ENCODE measurements at places on chromosomes 7 and 10.

DNA sequence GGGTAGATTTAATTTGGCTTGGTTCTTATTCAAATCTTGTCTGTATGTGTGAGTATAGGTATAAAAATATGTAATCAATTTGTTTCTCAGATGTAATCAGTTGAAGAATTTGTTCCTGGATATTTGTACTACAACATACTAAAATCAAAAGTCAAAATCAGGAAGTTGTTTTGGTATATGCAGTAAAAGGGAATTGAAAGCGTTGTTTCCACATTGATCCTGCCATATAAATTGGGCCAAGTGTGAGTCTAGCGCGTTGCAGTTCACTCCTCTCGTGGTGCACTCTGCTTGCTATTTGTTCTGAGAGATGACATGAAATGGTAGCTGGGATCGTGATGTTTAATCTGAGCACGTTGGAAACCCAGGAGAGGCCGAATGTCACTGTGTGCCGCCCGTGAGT lies 55.9 kb downstream of the SHH start:
- no peak for DNase-seq

- DNase-seq: no peak
Observed at GRCh38 chr10:69728335-69728870, 73.3 kb upstream of the COL13A1 start.

GRCh38 chr10:340646-341045 lies 205.4 kb downstream of the ZMYND11 start:
- no peak for DNase-seq

DNA sequence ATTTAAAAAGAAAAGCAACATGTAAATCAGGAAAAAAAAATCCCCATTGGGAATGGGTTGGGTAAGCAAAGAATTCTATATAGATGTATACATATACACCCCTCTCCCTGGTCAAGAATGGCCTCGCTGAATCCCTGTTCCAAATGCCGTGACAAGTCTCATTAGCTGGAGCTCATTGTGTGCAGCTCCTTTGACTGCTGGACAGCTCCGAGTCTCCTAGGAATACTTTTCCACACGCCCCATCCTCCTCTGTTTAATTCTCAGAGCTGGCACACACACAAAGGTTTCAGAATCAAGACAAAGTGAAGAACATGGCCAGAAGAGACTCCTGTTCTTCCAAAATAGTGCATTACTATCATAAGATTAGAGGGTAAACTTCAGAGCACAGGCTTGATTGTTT lies 130.9 kb upstream of the MKLN1 start:
- DNase-seq: no peak

DNA sequence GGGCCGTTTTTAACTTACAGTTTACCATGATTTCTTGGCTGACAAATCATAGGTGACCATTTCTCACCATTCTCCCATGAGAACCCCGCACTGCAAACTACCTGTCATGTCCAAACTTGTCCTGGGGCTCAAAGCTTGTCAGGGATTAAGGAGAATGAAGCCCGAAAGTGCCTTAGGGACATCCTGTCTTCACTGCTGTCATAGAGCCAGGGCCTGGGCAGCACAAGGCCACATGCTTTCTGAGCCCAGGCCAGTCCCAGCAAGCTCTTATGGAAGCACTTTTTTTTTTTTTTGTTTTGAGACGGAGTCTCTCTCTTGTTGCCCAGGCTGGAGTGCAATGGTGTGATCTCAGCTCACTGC lies 33.9 kb downstream of the CCM2 start:
- DNase-seq: no peak

GRCh38 chr10:63390521-63390920 lies 75.3 kb downstream of the JMJD1C start:
- DNase-seq: no peak

DNA sequence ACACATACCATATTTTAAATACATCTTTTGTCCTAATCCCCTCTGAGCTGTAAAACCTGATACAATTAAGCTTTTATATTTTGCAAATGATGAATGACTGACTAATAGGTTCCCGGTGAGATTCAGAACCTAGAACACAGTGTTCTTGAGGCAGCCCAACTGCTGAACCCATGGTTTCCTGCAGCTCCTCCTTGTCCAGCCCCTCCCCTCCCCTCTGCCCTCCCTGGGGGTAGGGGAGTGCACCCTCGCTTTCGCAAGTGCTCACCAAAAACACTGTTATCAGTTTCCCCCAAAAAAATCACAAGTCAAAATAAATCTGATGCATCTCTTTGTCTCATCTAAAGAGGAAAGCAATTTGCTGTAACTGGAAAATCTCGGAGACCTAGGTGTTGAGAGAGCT lies 602.8 kb downstream of the KCNMA1 start:
- DNase-seq: no peak

DNA sequence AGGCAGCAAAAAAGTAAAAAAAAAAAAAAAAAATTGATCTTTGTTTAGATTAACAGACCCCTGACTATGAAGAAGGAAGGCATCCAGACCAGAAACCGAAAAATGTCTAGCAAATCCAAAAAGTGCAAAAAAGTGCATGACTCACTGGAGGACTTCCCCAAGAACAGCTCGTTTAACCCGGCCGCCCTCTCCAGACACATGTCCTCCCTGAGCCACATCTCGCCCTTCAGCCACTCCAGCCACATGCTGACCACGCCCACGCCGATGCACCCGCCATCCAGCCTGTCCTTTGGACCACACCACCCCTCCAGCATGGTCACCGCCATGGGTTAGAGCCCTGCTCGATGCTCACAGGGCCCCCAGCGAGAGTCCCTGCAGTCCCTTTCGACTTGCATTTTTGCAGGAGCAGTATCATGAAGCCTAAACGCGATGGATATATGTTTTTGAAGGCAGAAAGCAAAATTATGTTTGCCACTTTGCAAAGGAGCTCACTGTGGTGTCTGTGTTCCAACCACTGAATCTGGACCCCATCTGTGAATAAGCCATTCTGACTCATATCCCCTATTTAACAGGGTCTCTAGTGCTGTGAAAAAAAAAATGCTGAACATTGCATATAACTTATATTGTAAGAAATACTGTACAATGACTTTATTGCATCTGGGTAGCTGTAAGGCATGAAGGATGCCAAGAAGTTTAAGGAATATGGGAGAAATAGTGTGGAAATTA lies 19.4 kb downstream of the GATA3 start:
- no peak for DNase-seq

GRCh38 chr7:1563981-1564602 lies 5.7 kb downstream of the PSMG3 start:
- DNase-seq: no peak

- DNase-seq: no peak
Observed at GRCh38 chr10:86041116-86041515, 325.5 kb downstream of the GRID1 start.

GRCh38 chr10:107611115-107611514 lies 446.6 kb upstream of the SORCS1 start:
- DNase-seq: no peak

GRCh38 chr7:139066315-139066714 lies 30.5 kb upstream of the ZC3HAV1L start:
- DNase-seq: no peak

DNA sequence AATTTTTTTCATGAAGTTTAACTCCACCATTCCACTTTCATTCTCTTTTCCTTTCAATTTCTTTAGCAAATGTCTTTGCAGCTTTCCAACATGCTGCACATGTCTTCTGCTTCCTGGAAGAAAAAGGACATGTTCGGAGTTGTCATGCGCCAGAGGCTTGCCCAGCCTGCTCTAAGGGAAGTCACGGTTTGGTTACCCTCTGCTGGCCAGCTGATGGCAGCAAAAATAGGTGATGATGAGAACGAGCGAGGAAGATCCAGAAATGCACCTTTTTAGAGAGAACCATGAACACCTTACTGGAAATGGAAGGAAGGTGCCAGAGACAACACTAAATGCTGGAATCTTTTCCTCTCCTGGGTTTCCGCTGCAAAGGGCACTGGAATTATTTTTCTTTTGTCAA lies 4.9 kb upstream of the ZSCAN21 start:
- DNase-seq: no peak

DNA sequence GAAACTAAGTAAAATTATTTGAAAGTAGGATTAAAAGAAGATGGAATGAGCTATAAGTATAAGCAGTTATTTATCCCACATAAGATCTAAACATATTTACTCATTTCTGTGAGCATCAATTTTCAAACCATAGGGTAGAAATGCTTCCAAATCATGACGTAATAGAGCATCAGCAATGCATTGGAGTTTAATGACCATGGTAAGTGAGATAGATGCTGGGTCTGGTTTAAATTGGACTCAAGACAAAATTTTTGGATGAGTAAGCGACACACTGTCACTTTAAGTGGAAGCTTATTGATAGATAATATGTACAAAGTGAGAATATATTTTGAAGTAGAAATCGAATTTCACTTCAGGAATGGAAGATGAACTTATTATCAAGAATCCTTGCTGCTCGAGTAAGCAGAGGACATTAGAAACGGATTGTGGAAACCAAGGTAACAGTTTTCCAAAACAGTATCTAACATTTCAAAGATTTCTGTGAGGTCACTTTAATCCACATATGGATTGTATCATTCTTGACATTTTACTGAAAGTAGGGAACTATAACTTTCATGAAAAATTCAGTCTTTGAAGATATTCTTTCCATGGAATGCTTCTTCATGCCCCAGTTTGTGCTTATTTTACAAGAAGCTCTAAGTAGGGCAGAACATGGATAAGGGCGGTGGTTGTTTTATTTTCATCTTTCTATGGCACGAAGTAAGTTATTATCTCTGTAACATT lies 85.8 kb downstream of the AGMO start:
- DNase-seq: no peak

GRCh38 chr10:111148025-111148424 lies 71.2 kb downstream of the ADRA2A start:
- DNase-seq: no peak

- DNase-seq: no peak
Observed at GRCh38 chr7:2943851-2944601, 99.6 kb downstream of the CARD11 start.

DNA sequence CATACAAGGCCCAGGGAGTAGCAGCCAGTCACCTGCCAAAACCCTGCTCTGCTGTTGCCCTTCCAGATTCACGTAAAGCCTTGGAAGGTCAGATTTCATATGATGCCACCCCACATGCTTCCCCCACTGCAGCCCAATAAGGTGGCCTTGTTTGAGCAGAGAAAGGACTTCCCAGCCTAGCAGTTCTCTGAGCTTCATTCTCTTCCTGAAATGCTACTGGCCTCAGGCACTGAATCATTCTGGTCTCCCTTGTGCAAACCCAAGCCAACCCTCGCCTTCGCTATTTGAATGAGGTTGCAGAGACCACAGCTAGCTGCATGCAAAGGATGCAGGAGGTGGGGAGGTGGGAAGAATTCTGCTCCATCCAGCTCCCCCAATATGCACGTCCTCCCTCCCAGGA lies 60.3 kb upstream of the PLXNA4 start:
- no peak for DNase-seq

- no peak for DNase-seq
Observed at GRCh38 chr10:110827875-110828274, 43.9 kb upstream of the PDCD4 start.

DNA sequence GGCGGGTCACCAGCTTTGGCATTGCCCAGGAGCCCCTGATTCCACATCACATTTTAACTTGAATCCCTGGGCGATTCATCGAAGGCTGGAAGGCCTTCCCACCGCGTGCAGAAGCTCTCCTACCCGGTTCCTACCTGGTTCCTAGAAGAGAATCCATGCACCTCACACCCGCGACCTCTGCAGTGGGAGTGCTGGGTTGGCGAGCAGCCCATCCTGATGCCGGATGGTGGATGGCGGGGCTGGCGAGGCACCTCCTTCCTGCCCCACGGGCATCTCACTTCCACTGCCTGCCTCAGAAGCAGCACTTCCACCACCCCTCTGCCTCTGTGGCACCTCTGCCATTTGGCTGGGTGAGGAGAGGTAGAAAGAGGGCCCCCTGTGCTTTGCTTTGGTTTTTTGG lies 32.0 kb downstream of the NUB1 start:
- DNase-seq: no peak

DNA sequence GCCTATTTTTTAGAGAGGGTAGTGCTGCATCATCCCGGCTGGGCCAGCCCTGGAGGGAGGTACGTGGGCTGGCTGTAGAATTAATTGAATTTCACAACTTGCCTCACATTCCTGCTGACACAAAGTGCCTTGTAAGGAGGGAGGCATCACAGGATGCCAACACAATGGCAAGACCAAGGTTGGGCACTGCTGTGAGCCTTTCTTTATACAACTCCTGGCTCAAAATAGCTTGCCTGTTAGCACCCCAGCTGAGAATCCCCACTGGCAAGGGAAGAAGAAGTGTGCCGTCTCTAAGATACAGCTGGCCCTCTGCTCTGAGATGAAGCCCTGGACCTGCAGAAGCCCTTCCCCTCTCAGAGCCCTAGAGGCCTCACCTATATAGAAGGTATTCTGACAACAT lies 873.9 kb downstream of the GRID1 start:
- DNase-seq: no peak

DNA sequence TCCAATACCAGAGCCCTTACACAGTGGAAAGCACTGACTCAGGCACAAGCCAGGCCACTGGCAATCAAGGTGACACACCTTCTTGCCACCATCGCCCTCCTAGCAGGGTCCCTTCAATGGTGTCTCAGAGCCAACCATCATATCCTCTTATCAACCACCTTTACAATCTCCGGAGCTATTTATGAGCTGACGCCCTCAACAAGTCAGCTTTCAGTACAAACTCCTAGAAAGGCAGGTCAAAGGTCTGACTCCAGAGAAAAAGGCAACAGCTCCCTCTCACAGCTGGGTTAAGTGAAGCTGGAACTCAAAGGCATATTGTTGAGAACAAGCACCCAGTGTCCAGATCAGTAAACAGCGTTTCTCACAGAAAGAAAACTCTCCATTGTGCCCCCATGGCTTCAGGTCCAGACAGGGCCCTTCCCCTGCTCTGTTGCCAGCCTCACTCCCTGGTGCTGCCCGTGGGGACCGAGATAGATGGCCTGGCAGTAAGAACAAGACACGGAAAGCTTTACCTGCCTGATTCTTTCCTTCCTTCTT lies 2.4 kb downstream of the ZNF3 start:
- no peak for DNase-seq
